ENCODE measurements at places on chromosomes 3 and 15. TPM values are rescaled to one million over a fixed set of nuclear protein-coding genes. Genes with fewer than 3 reads are reported as not detected.

GRCh38 chr3:45462522-45463265 lies 74.3 kb downstream of the LARS2 start:
- DNase-seq: no peak

ST8SIA2 gene
- total RNA-seq: not detected

CHRNA7 gene
- 3.5 TPM for total RNA-seq

DNA sequence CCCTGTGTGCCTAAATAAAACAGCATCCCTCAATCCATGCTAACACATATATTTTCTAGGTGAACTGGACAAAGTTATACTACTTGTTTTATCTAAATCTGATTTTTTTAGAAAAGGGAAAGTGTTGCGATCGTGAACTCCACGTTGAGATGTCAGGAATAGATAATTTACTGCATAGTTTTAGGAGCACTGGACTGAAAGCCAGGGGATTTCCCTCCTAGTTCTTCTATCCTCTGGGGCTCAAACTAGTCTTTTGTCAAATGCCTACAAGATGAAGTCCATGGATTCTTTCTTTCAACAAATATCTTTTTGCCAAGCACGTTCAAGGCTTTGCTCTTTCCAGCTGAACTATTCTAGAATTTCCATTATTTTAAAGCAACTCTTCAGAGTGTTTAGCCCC lies 617 bp upstream of the HPS3 start:
- DNase-seq: no peak

NR2E3 gene
- total RNA-seq: 0.72 TPM

- no peak for DNase-seq
Measured at GRCh38 chr3:8488411-8488810, 13.2 kb upstream of the LMCD1 start.

LIPC gene
- total RNA-seq: 0.93 TPM

SLCO3A1 gene
- total RNA-seq: 39.7 TPM

DNA sequence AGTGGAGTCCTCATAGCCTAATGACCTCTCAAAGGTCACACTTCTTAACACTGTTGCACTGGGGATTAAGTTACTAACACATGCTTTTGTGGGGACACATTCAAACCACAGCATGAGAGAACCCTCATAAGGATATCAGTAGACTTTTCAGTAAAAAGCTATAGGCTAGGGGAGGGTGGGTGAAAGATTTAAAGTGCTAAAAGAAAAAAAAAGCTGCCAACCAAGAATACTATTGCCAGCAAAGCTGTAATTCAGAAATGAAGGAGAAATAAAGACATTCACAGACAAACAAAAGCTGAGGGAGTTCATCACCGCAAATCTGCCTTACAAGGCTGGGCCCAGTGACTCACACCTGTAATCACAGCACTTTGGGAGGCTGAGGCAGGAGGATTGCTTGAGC lies 50.4 kb upstream of the PRSS50 start:
- DNase-seq: no peak

ZNF106 gene
- 76.9 TPM for total RNA-seq

DNA sequence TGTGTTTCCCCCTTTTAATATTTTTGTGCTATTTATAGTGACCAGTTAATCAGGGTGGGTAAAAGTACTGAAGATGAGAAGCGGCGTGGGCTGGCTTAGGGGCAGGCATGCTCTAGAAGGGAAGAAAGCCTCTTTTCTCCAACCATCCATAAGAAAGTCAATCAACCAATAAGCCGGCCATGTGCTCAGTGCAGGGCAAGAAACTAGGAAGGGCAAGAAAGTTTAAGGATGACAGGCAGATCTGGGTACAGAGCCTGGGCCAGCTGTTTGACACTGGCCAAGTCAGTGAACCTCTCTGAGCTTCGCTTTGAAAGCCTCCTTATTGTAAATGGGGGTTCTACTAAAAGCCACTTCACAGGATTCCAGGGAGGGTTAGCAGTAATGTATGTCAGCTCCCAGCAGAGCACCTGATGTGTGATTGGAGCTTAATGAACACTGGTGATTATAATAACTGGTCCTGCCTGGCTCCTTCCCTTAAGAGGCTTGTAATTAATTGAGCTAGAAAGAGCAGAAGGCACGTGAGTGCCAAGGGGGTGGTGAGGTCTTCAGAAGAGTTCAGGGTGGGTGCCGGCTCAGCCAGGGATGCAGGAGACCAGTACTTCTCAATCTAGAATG lies 5.7 kb upstream of the CHRNA3 start:
- no peak for DNase-seq

DNA sequence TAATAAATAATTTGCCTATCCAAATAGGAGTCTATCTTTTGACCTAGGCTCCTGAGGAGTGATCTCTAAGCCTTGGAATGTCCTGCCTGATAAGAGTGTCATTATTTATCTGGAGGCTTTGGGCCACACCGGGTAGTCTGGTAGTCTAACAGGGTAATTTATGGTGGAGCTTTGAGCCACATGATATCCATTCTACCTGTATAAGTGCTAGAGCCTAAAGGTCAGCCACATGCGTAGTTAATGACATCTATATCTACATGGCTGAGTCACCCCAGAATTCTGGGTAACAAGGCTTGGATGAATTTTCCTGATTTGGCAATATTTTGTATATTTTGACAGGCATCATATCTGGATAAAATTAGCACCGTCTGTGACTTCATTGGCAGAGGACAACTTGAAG lies 681.4 kb downstream of the MCTP2 start:
- DNase-seq: no peak

CADM2 gene
- total RNA-seq: 1.8 TPM

DNA sequence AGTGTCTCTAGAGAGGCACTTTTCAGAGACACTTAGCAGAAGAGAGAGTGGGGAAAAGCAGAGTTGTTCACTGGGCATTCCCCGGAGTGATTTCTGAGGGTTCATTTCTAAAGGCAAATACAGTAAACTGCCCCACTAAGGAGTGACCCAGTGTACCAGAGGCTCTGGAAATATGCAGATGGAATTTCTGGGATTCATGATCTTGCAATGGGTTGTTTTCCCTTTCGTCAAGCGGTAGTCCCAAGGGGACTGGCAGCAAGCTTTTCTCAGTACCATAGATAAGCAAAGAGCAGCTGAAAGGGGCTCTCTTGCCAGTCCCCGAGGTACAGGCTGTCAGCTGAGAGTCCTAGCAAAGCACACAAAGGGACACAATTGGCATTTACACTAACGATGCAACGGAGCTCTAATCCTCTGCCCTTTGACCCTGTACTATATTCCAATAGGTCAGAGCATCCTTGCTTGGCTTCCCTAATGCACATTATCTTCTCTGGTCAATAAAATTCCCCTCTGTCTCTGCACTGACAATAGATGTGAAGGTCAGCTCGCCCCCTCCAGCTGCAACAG lies 155.6 kb downstream of the SEMA6D start:
- no peak for DNase-seq

GRCh38 chr3:69866988-69867720 lies 127.9 kb downstream of the MITF start:
- no peak for DNase-seq

- peak; percentile 76 for DNase-seq
Measured at GRCh38 chr3:74537164-74537563, 77.3 kb downstream of the CNTN3 start.

DNA sequence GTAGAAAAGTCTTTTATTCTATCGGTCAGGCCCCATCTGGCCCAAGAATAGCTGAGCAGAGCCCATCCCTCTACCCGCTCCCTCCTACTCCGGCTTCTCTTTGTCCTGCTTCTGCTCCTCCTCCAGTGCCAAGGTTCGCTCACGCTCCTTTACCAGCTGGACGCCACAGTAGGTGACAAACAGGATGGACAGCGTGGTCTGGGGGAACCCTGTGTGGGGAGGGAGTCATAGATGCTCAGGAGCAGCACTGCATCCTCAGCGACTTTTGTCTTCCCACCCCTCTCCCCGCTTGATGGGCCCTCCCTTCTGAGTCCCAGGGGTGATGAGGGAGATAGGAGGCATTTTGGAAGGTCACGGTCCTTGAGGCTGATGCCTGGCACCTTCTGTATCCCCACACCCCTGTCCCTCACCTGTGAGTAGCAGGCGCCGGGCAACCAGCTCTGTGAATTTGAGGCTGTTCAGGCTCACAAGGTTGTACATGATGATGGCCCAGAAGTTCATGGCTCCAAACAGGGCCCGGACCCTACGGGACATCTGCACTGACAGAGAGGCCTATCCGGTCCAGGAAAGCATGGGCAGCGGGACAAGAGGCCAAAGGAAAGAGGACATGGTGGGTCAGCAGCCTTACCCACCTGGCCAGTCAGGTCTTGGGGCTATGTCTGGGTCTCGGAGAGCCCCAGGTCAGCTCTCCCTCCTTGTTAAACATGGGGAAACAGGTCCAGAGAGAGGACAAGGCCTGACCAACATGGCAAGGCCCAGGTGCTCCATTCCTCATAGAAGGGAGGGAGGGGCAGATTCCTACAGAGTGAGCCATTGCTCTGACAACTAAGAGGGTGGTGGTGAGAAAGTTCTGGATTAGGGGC lies 7.6 kb downstream of the KLHL40 start:
- DNase-seq: peak; percentile 61

DNA sequence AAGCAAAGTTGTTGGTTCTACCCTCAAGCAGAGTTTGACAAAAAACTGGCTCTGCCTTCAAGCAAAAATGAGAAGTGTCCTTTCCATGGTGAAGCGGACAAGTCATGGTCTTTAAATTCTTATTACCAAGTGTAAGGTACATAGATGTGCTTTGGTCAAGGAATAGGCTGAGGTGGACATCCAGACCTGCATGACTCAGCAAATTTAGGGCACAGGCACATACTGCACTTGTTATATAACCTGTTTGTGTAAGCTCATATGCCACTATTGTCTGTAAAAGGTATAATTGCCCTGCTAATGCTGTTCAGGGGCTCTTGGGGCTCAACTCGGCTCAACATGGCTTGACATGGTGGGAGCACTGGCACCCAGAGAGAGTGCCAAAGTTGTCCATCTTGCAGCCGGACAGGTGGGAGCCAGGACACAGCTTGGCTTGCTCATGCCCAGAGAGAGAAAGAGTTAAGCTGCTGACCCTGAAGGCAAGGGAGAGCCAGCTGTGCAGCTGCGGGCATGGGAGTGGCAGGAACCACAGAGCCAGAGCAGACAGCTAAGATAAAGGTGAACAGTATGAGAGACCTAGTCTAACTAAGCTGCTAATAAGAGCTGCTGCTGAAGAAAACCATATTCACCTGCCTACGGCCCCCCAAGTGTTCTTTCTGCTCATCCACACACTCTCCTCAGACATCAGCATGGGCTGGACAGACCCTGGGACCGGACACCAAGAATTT lies 17.7 kb downstream of the MCCC1 start:
- DNase-seq: no peak

ANKUB1 gene
- not detected for total RNA-seq

DNA sequence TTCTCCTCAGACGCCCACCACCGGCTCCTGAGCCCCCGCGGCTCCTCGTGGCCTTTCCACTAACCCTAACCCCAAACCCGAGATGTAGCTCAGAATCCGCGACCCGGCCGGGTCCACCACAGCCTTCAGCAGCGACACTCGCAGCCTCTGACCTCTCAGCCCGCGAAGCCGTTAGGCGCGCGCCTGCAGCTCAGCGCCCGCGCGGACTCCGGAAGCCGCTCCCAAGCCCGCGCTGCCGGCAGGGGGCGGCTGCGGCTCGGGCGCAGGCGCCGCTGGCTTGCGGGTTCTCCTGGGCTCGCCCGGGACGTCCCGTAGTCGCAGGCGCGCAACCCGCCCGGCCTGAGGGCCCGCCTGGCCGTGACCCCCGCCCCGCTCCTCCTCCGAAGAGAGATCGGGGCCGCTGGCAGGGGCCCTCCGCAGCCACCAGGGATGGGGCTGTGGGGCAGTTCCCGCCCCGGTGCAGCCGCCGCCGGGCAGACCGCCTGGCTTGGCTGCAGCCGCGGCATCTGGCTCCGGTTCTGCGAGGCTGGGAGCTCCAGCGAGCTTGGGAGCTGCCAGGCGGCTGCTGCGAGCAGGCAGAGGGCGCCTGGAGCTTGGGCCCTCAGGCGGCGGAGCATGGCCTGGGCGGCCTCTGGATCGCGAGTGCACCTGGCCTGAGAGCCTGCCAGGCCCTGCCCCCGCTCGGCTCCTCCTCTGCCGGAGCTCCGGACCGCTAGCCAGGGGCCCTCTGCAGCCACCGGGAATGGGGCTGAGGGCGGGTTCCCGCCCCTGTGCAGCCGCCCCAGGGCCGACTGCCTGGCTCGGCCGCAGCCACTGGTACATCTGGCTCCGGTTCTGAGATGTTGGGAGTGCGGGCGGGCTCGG lies 120.7 kb downstream of the LMLN start:
- DNase-seq: peak; percentile 79

GRCh38 chr3:177141899-177142646 lies 55.2 kb downstream of the TBL1XR1 start:
- DNase-seq: no peak

- no peak for DNase-seq
Measured at GRCh38 chr3:94093151-94093550, 30.3 kb downstream of the NSUN3 start.

- DNase-seq: no peak
Measured at GRCh38 chr15:74364936-74365597, 2.4 kb downstream of the CYP11A1 start.

- DNase-seq: no peak
Measured at GRCh38 chr3:117433427-117433826, 723.8 kb downstream of the TUSC7 start.

APBA2 gene
- total RNA-seq: 2.0 TPM

- DNase-seq: no peak
Measured at GRCh38 chr3:133246119-133246518, 153.7 kb upstream of the BFSP2 start.

DNA sequence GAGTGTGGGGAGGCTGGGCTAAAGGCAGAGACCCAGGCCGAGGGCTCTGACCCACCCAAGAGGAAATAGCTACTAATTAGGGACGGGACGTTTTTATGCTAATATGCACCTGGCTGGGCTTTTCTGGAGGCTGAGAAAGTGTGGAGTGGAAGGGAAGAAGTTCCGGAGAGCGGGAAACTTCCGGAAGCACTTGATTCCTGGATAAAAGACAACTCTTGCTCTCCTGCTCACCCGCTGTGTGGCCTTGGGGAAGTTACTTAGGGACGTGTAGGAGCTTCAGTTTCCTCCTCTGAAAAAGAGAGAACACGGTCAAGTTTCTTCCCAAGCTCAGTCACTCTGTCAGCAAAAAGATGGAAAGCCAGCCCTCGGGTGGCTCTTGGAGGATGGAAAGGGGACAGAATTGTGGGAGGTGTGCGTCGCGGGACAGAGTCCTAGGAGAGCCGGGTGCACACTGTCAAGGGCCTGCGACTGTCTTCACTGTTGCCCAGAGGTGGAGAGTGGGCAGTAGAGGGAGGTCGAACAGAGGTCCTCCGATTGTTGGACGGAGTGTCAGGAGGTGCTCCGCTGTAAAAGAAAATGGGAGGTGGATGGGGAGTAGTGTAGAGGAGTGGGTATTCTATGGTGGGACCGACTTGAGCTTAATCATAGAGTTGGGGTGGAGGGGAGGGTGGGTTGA lies 43.2 kb downstream of the EPHB3 start:
- no peak for DNase-seq

DNA sequence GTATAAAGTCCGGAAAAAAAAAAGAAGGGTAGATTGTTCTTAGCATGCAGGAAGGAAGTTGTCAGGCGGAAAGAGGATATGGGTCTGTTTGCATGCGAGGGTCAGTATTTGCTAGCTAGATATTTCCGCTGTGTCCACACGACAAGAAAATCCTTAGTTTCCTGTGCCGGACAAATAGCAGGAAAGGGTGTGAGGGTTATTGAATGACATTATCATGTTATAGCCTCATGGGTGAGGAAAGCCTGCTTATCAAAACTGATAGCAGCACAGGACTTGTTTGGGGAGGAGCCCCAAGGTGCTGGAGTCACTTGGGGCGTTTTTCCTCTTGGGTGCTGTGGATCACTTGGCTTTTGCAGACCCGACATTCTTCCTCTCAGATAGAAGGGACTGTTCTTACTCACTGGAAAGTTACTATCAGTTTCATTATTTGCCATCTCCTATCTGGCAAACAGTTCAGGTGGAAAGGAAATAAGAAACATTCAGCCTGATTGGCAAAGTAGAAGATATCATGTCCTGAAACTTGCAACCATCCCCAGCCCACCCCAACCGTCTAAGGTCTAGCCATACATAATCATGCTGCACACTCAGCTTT lies 127.2 kb upstream of the DPH6 start:
- DNase-seq: no peak

SPSB4 gene
- 2.0 TPM for total RNA-seq

CPLX3 gene
- total RNA-seq: not detected
